Right renal pelvis (tissue), 4 donors: ENCODE measurements at places on chromosomes 2 and 18.

DNA sequence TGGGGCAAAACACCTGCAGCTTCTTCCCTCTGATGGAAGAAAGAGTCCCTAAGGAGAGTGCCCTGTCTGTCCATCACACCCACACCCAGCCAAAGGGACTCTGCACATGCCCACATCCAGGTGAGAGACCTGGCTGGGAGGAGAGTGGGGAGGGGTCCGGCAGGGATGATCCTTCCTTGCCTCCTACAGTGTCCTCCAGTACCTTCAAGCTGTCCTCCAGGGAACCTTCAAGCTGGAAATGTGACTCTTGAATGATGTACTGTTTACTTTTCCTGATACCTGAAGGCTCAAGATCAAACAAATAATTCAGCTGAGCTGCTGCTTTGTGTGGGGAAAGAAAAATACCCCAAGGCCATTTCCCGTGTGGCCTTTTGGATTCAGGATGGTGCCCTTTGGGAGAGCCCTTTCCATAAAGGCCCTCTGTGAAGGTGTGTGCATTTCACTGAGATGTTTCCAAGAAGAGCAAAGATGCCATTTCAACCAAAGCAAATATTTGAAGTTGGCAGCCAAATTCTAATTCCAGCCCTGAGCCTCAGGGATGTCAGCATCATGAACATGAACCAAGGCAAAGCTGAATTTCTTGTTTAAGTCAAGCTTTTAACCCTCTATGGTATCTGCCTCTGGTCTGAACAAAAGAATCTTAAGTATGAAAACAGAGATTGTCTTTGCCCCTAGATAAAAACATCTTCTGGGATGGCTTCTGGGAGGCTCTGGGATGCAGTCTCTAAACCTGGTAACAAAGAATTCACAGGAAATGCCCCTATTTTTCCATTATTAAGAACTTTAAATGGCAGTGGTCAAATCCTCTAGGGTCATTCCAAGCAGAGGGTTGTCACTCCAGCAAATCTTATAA is 11.1 kb downstream of the EVA1A start:
- no peak for DNase-seq

GRCh38 chr2:105038383-105039061 is 653 bp downstream of the MRPS9 start:
- DNase-seq = peak; percentile 23

GRCh38 chr2:30665761-30666265 is 141.4 kb downstream of the CAPN13 start:
- no peak for DNase-seq

DNA sequence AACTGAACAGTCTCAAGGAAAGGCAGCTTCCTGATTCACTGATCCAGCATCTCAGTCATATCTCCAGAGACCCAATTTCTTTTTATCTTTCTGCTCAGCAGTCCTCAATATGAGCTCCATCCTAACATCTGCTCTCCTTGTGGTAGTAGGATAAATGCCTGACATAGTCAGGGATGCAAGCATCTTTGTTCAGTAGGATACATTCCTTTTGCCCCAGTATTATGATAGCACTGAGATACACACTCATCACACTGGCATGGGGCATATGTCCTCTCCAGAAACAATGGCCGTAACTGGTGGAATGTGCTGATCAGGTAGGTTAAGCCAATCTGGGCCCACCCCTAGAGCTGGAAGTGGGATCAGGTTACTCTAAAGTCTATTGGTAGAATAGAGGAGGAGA is 207.2 kb downstream of the ETAA1 start:
- DNase-seq = no peak

DNA sequence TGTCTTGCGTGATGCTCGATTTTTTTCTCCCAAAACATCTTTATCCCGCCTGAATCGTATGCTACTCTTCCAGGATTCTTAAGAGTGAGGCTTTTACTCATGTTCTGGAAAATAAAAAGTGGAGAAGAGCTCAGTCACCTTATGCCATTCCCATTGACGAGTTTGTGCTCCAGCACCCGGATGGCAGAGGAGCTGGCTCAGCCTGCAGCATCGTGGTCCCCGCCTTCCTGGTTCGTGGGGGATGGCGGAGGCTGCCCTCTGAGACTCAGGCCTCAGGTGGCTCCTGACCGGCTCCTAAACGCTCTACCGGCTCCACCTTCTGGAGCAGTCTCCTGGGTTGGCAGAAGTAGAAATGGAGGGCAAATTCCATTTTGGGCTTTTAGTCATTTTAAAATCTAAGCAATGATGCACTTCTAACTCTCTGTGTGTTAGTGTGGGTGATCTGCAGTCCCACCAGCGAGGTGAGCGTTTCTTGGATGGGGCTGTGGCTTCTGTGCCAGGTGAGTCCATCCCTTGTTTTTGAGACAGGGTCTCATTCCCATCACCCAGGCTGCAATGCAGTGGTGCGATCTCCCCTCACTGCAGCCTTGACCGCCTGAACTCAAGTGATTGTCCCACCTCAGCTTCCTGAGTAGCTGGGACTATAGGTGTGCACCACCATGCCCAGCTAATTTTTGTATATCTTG is 27.8 kb downstream of the RTP5 start:
- DNase-seq = no peak

DNA sequence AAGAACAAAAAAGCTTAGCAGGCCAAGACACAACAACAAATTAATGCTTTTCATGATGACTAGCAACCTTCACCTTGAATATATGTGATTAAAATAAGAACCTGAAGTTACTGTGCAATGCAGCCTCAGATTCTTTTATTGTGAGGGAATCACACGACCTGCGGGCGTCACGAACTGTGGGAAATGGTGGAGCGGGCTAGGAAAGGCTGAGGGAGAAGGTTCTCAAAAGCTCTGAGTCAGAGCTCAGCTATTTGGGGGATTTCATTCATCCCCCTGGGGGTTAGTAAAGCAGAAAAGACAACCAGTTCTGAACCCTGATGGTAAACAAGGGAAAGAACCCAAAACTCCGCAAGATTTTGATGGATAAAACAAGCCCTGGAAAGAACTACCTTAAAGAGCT is 89.3 kb upstream of the NCKAP5 start:
- DNase-seq = no peak

- DNase-seq = no peak
Measured at GRCh38 chr2:74915743-74916142, 42.7 kb upstream of the POLE4 start.

DNA sequence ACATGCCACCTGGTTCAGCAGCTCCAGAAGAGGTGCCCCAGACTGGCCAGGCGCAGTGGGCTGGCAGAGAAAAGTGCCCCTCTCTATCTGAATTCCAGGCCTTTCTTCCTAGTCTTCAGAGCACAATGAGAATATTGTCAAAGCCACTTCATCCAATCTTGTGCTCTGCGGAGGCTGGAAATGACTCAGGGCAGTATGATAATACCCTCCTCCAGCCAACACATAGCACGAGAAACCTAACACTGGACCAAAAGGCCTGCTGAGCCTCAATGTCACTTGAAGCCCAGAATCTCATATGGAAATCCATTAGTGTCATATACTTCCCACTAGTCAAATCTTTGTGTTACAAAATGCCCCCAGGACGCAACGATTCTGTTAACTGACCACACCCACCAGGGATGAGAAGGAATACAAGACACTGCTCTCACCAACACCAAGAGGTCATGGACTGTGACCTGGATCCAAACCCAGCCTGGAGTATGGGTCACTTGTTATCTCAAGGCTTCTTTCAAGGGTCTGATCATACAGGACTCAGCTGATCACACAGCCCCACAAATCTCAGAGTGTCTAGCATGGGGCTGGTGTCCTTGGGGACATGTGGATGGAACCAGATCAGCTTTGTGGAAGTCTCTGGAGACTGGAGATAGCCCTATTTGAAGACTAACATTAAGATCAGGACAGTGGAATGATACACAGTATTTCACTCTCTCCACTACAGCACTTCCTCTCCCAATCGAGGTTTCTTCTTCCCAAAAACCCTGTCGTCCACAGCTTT is 10.1 kb downstream of the KIF3C start:
- DNase-seq = no peak

DNA sequence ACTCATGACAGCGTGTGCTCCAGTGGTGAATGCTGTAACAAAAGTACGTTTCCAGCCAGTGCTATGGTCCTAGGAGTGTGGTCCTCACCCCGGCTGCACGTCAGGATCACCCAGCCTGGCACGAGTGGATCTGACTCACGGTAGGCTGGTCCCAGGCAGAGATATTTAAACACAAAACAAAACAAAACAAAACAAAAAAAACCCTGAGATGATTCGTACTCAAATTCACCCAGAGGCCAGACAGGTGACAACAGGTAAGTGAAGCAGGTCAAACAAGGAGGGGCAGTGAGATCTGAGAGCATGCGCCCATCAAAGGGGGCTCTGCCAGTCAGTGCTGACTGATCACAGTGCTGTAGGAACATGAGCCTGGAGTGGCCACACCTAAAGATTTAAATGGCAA is 43.2 kb downstream of the C2orf76 start:
- DNase-seq = no peak

DNA sequence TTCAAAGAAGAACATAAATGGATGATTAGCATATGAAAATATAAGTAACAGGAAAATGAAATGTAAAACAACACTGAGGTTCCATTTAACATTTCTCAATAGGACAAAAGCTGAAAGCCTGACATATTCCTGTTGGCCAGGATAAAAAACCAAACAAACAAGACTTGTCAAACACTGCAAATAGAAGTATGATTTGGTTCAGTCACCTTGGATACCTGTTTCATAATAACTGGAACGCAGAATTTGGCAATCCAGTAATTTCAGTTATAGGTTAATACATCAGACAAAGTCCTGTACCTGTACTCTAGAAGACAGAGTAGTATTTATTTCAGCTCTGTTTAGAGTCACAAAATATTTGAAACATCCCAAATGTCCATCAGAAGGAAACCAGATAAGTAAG is 16.5 kb upstream of the EVA1A start:
- DNase-seq = no peak

- DNase-seq = no peak
Measured at GRCh38 chr2:187435078-187435477, 13.0 kb downstream of the CALCRL start.

DNA sequence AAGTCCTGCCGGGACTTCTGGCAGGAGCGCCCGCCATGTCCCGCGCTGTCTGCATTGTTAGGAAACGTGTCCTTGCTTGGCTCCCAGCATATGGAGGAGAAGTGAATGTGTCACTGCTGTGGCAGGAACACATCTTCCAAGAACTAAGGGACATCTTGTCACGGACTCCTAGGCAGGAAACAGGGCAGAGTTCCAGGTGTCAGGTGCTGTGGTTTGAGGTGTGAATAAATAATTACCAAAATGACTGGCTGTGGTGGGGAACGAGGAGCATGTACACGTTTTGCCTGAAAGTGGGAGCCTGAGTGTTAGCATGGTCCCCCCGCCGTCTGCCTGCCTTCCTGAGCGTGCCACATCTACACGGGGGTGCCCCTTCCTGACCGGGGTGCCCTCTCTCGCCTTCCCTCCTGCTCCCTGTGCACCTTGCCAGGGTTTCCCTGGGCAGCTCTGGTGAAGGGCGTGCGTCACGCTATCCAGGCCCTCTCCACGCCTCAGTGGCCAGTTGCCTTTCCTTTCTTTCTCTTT is 237.5 kb downstream of the LDLRAD4 start:
- DNase-seq = no peak

- DNase-seq = no peak
Measured at GRCh38 chr2:178211943-178212342, 17.6 kb downstream of the OSBPL6 start.

GRCh38 chr2:67256892-67257291 is 140.2 kb upstream of the ETAA1 start:
- no peak for DNase-seq

GRCh38 chr2:197969391-197969893 is 165.0 kb downstream of the PLCL1 start:
- no peak for DNase-seq

DNA sequence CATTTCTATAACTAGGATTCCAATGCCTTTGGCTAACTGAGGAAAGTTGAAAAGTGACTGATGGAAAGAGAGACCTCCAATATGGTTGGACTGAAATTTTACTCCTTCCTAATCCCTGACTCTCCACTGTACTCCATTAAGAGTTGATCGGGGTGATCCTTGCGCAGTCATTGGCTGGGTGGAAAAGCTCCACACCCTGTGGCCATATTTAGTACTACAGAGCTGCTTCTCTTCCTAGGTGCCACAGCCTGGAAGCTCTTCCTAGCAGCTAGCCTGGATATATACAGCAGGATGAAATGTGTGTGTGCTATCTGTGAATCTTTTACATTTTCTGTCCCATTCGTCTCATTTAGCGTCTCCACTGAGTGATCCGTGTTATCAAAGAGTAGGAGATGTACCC is 71.2 kb downstream of the MEP1B start:
- no peak for DNase-seq

DNA sequence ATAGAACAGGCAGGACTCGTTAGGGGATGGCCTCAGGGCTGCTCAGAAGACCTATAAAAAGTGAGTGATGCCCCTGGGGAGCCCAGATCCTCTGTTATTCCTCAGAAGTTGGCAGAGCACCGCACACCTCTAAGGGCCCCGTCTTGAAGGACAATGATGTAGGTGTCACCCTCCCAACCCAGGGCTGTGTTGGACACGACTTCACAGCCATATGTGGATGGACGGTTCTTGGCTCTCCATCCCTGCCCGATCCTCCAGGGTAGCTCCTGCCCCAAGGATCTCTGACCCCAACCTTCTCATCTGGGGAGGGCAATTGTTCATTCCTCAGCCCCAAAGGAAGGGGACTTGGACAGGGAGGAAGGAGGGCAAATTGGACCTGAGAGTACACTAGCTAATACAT is 246.1 kb downstream of the DYSF start:
- no peak for DNase-seq

- DNase-seq = no peak
Measured at GRCh38 chr18:64203295-64203694, 54.4 kb upstream of the LINC00305 start.

DNA sequence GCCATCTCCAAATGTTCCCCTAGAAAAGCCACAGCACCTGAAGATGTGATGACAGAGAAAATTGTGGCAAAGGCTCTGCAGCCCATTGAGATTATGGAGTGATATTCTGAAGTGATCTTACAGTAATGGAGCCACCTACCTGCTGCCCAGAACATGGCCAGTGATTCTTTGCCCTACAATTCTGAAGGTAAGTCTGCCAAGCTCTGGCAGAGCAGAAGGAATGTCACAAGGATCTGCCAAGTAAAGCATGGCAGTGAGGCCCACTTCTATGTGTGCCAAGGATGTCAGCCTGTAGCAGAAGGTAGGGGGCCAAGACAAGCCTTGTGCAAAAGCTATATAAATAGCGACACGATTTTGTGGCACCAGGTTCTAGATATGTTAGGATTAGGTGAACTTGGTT is 155.1 kb downstream of the RND3 start:
- DNase-seq = no peak

GRCh38 chr2:23321751-23322150 is 63.2 kb upstream of the KLHL29 start:
- DNase-seq = no peak

- DNase-seq = no peak
Measured at GRCh38 chr2:101638817-101639605, 58.5 kb upstream of the MAP4K4 start.

DNA sequence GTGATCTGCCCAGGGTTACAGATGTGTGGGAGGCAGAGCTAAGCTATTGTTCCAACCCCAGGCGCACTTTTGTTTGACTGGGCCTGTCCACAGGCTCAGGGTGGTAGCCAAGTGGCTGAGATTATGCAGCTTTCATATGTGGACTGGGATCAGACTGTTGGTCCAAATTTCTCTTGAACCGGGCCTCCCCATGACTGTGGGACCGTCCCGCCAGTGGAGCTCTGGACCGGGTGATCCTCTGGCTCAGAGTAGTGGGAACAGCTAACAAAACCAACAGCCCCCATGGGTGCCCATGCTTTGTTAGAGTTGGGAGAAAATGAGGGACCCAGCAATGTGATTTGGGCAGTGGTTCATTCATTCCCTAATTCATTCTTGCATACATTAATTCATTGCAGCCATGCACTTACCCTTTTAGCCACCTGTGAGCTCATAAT is 86.8 kb upstream of the HS6ST1 start:
- no peak for DNase-seq
